ENCODE measurements at places on chromosomes 16 and 17.

GRCh38 chr16:29815032-29815721 is 775 bp upstream of the PAGR1 start:
- DNase-seq = no peak

DNA sequence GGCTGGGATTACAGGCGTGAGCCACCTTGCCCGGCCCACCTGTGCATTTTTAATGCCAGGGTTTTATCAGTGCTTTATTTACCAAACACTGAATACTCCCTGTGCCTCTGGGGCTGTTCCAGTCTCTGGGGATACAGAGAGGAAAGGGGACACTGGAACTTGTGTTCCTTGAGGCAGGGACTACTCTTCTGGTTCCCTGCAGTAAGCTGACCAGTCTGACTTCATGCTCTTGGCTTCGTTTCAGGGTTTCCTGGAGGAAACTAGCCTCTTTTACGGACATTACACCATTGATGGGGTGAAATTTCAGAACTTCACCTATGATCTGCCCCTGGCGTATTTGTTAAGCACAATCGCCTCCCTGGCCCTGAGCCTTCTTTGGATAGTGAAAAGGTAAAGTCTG is 37.4 kb upstream of the COQ7 start:
- no peak for DNase-seq

GRCh38 chr16:11913425-11914079 is 2.2 kb downstream of the GSPT1 start:
- no peak for DNase-seq

DNA sequence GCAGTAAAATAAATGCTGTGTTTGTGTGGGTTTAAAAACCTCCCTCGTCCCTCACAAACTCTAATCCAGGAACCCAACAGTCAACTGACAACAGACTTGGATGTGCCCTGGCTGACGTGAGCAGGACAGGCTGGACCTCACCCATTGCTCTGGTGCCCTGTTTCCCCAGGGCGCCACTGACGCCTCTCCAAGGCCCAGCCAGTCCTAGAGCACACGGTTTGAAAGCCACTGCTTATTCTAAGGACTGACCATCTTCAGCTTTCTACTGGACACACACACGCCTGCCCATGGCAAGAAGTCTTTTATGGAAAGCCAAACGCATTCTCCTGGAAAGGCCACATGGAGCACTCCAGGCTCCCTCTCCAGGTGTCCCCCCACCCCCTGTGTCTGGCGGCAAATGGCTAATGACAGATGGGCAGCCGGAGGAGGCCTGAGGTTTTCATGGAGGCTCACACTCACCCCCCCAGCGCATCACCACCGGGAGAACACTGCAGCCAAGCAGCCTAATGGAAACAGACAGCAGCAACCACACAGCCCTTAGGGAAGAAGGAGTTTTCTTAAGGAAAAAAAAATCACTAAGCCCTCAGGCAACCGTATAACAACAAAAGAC is 319.2 kb downstream of the SOX9 start:
- no peak for DNase-seq

- DNase-seq = no peak
Observed at GRCh38 chr16:87223656-87224248, 93.4 kb downstream of the C16orf95 start.

DNA sequence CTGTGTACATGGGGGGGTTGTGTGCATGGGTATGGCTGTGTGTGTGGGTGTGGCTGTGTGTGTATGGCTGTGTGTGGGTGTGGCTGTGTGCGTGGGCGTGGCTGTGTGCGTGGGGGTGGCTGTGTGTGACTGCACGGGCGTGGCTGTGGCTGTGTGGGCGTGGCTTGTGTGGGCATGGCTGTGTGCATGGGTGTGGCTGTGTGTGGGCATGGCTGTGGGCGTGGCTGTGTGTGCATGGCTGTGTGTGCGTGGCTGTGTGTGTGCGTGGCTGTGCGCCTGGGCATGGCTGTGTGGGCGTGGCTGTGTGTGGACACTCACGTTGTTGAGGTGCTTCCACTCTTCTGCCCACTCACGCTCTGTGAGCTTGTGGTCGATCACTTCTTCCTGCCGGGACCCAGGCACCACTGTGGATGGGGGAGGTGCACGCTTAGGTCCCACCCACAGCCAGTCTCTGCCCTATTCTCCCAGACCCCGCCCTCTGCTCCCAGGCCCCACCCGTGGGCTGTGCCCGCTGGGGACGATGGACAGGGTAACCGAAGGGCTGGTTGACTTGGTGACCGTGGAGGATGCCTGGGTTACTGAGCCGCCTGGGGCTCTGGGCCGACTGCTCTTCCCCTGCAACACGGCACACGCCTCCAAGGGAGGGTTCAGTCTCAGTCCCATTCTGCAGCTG is 16.0 kb upstream of the PABPN1L start:
- DNase-seq = no peak

- no peak for DNase-seq
Observed at GRCh38 chr16:66397736-66398433, 29.2 kb upstream of the BEAN1 start.

- DNase-seq = no peak
Observed at GRCh38 chr16:79523971-79524370, 76.6 kb downstream of the MAF start.

GRCh38 chr16:80369138-80369958 is 171.4 kb upstream of the DYNLRB2 start:
- no peak for DNase-seq

- no peak for DNase-seq
Observed at GRCh38 chr17:6437466-6437865, 2.5 kb upstream of the AIPL1 start.

DNA sequence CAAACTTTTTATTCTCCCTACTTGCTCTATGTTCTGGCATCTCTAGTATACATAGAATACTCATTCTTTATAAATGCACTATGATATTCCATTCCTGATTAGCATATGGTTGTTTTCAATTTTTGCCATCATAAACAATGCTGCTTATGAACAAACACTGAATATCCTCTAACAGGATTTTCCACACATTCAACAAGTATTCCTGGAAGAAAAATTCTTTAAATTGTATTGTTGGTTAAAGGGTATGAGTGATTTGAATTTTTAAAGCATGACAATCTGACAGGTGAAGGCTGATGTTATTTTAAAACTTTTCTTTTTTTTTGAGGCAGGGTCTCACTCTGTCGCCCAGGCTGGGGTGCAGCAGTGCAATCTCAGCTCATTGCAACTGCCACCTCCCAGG is 11.5 kb downstream of the APPBP2 start:
- no peak for DNase-seq

GRCh38 chr17:58004060-58004459 is 3.0 kb downstream of the SRSF1 start:
- DNase-seq = no peak

- no peak for DNase-seq
Observed at GRCh38 chr17:61369751-61370150, 29.9 kb upstream of the TBX2 start.

- DNase-seq = no peak
Observed at GRCh38 chr17:68432086-68432864, 25.0 kb downstream of the WIPI1 start.
